ENCODE measurements at places on chromosomes 3 and 15. TPM values are rescaled to one million over a fixed set of nuclear protein-coding genes. Genes with fewer than 3 reads are reported as not detected.
A peak's percentile ranks its signal among the peaks of the same experiment; 100 is the strongest.

DNA sequence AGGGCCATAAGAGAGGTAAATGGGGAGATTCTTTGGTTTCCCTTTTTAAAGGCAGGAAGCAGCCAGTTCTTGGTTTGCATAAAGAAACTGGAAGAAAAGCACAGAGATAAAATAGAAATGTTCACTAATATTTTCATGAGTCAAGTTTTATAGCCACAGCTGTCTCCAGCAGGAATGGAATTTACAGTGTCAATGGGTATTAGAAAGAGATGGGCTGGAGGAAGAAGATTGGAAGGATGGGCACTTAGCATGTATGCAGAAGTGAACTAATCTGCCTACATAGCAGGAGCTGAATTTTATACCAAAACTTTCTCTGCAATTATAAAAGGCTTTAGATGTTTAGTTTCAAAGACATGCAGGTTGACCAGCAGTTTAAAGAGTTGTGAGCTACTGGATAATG is 521.9 kb upstream of the GOLIM4 start:
- no peak overlapping the region for H3K4me3 ChIP-seq
- DNase-seq = no peak
- no peaks in the 10 kb centered on the region for H3K4me1 ChIP-seq
- no peaks in the 10 kb centered on the region for H3K36me3 ChIP-seq

DNA sequence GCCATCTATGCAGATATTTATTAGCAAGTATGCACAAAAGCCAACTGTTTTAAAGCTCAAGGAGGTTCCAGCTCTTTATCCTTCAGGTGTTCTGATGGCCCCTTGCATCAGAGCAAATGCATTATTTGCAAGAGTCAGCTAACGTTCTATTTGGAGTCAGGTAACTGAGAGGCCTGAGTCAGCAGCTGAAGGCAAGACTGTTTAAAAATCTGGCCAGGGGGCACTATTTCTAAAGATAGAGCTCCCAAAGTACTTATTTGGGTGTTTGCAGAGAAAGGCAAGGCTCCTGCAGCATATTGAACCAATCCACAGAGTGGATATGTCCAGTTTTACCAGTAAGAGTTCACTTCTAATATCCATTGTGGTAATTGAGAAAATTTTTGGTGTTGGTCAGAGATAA is 146.1 kb downstream of the LRTM1 start:
- H3K4me3 ChIP-seq = no peak overlapping the region
- H3K36me3 ChIP-seq = no peaks in the 10 kb centered on the region
- H3K27me3 ChIP-seq = no peaks in the 10 kb centered on the region
- H3K27ac ChIP-seq = no peak overlapping the region
- no peaks in the 10 kb centered on the region for H3K4me1 ChIP-seq

DNA sequence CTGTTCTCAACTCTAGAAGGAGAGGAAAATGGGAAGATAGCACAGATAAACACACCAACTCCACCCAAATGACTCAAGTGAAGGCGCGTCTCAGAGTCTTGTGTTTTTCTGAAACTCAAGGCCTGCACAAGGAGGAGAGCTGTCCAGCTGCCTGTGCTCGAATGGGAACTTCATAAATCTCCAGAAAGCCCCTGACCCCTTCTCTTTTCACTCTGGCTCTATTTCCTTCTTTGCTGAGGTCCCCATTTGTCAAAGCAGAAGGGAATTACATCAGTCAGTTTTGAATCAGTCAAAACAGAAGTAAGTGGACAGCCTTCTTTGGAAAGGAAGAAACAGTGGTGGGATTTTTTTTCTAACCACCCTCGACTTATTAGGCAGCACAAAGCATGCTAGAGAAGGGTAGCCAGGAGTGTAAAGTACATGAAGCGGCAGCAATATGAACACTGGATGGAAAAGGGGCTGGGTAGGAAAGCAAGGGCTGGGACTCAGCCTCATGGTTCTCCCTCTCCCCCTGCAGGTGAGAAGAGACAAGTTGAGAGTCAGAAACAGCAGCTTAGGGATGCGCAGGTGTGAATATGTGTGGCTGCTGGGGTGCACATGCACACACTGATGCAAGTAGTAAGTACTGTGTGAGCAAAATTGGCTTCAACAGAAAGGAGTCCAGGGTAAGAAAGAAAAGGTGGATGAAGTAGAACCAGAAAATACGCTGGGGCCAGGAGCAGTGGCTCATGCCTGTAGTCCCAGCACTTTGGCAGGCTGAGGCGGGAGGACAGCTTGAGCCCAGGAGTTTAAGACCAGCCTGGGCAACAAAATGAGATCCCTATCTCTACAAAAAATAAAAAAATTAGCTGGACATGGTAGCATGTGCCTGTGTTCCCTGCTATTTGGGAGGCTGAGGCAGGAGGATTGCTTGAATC is 36.6 kb upstream of the MAGEF1 start:
- peak overlapping the region; percentile 44 for H3K27ac ChIP-seq
- H3K4me3 ChIP-seq = no peak overlapping the region
- DNase-seq = peak; percentile 69
- H3K27me3 ChIP-seq = peaks cover 7% of the 10 kb centered on the region
- H3K4me1 ChIP-seq = peaks cover 20% of the 10 kb centered on the region
- no peaks in the 10 kb centered on the region for H3K36me3 ChIP-seq

DNA sequence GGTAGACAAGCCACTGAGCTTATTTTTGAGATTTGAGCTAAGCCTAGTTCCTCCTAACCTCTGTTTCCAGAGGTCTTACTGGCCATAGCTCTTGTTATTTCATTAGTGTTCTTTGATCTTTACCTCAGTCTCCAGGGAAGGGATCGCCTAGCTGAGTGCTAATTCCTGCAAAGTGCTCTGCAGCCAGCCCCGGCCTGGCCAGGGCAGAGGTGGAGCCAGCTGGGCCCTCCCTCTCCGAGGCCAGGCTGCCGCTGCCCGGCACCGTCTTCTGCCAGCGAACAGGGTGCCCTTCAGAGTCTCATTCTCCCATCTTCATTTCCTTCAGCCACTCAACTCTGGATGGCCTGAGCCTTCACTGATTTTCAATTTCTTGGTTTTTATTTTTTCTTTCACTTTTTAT is 19.7 kb downstream of the FAN1 start:
- H3K4me3 ChIP-seq = no peak overlapping the region
- no peak overlapping the region for H3K27ac ChIP-seq
- H3K4me1 ChIP-seq = peaks cover 25% of the 10 kb centered on the region

- H3K4me3 ChIP-seq = no peak overlapping the region
- peak overlapping the region; percentile 53 for H3K27ac ChIP-seq
- peak; percentile 90 for DNase-seq
- H3K27me3 ChIP-seq = no peaks in the 10 kb centered on the region
- H3K36me3 ChIP-seq = peaks cover 39% of the 10 kb centered on the region
Observed at GRCh38 chr3:8532251-8532871, 30.7 kb downstream of the LMCD1 start.

GRCh38 chr15:58284293-58284692 is 146.1 kb downstream of the AQP9 start:
- H3K27ac ChIP-seq = no peak overlapping the region
- no peaks in the 10 kb centered on the region for H3K36me3 ChIP-seq
- H3K27me3 ChIP-seq = no peaks in the 10 kb centered on the region
- no peak for DNase-seq
- H3K4me3 ChIP-seq = no peak overlapping the region

NANOGP8 gene
- 0.27 TPM for total RNA-seq

DNA sequence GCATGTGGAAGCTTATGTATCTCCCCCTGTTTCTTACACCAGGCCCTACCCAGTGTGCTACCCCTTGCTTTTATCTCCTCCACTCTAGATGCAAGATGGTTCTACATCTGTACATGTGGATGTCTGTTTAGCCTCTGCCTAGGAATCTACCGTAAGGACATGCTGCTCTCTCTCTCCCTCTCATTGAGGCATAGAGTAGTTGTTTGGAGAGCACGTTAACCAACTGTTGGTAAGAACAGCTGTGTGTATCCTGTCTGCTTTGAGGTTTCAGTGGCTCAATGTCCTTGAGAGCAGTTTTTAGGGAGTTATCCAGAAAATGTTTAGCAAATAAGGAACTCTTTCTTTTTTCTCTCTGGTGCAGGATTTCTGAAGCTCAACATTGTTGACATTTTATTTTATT is 152.8 kb downstream of the DNAJB8 start:
- peaks cover 40% of the 10 kb centered on the region for H3K4me1 ChIP-seq
- H3K27me3 ChIP-seq = no peaks in the 10 kb centered on the region
- no peak overlapping the region for H3K27ac ChIP-seq
- no peak for DNase-seq

- H3K4me3 ChIP-seq = no peak overlapping the region
- H3K27me3 ChIP-seq = no peaks in the 10 kb centered on the region
- H3K36me3 ChIP-seq = no peaks in the 10 kb centered on the region
- no peak for DNase-seq
- H3K27ac ChIP-seq = no peak overlapping the region
Observed at GRCh38 chr15:29272219-29272618, 2.6 kb upstream of the NSMCE3 start.

ZCWPW2 gene
- total RNA-seq = 1.3 TPM

DNA sequence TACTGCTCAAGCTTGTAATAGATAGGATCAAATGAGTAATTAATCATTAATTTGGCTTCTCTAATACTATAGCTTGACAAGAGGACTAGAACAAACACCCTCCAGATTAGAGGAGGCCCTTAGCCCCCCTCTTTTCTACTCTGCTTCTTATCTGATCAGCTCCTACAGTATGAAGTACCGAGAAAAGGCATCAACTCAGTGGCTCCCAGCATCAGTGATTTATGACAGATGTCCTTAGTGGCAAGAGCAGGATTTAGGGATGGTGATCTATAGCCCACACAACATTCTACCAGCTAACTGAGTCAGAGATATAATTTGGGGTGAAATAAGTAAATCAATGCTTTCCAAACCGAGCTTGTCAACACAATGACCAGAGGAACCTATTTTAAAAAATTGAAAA is 541.1 kb downstream of the NLGN1 start:
- H3K4me1 ChIP-seq = no peaks in the 10 kb centered on the region
- H3K27ac ChIP-seq = no peak overlapping the region
- no peaks in the 10 kb centered on the region for H3K27me3 ChIP-seq
